ENCODE measurements at places on chromosomes 13 and 19. TPM values are rescaled to one million over a fixed set of nuclear protein-coding genes. Genes with fewer than 3 reads are reported as not detected.

GRCh38 chr13:28630869-28631268 lies 28.1 kb upstream of the POMP start:
- no peak for DNase-seq

DNA sequence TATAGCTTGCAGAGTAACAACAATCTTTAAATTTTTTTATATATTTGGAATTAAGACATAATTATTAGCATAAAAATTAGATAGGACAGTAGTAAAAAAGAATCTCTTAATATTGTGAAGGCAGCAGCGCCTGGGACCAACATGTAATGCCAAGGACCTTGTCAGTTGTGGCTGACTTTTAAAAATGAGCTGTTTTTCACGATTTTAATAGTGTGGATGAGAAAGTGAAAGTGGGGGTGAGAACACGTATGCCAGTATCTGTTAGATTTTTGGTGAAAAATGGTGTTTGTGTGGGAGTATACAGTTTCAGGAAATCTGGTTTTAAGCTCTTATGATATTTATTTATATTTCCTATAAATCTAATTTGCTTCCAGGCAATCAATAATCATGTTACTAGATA lies 125.2 kb downstream of the LMO7 start:
- DNase-seq: no peak

DNA sequence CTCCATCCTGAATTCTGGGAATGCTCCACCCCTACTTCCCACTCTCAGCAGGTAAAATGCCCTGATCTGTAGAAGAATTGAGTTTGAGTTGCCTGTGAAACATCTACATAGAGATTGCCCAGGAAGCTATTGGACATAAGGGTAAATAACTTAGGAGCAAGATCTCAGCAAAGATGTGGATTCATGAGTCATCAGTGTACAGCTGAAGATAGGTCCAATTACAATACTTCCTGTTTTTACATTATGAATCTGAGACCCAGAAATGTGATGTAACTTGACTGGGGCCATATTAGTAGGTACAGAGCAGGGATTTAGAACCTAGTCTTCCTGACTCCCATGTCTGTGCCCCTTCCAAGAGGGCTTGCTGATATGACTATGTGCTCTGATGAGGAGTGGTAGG lies 79.4 kb upstream of the FNDC3A start:
- DNase-seq: no peak

GRCh38 chr13:105514401-105514800 lies 1021.1 kb downstream of the EFNB2 start:
- no peak for DNase-seq

- DNase-seq: no peak
Observed at GRCh38 chr13:24627946-24628345, 52.3 kb upstream of the ATP12A start.

The SPRED3 gene
- total RNA-seq: 0.84 TPM

- no peak for DNase-seq
Observed at GRCh38 chr13:96475103-96475502, 385.2 kb downstream of the HS6ST3 start.

DNA sequence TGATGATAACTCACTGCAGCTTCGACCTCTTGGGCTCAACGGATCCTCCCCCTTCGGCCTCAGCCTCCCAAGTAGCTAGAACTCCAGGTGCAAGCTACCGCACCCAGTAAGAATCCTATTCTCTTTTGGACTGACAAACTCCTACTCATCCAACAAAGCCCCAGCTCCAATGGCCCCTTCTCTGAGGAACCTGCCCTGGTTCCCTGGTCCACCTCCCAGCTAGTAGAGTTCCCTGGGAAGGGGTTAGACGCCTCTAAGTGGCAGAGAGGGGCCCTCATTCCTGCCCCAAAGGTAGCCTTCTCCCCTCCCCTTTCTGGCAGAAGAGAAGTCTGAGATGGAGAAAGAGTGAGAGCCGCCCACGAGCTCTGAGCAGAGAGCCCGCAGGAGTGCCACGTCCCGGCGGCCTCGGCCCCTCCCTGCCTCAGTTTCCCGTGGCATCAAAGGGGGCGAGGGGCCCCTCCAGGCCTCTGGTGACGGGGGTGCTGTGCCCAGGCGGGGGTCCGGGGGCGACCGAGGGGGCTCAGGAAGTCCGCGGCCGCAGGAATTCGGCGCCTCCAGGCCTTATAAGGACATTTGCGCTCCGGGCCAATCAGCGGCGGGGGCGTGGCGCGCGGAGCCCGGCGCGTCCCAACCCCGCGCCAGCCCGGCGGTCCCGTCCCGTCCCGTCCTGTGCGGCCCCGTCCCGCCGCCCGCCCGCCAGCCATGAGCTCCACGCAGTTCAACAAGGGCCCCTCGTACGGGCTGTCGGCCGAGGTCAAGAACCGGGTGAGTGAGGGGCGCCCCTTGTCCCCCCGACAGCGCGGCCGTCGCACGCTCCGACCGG lies at the start of gene CNN2:
TSS of gene CNN2 (plus strand) at position 649 of the 823 bp plus-strand sequence. CDS start at position 703, 54 bp downstream.
- no peak for DNase-seq

The RFPL4A gene
- total RNA-seq: not detected

GRCh38 chr19:41888926-41889325 lies 5.9 kb downstream of the ARHGEF1 start:
- DNase-seq: no peak

GRCh38 chr19:3669082-3669946 lies 31.0 kb downstream of the PIP5K1C start:
- DNase-seq: no peak

The AMH gene
- 1.1 TPM for total RNA-seq

DNA sequence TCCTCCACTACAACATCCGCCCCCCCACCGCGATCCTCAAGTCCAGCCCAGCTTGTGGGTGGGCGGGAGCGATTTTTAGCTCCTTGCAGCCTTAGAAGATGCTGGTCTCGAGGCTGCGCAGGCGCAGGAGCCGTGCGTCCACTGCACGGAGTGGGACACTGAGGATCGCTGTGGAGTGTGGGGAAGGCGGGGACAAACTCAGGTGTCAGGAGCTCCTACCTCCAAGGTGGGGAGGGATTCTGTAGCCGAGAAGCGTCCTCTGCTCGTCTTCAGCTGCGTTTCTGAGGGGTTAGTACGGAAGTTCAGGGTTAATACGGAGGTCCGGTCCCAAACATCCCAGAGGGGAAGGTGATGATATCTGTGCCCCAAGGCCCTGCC lies at the start of gene RTBDN:
TSS of gene RTBDN (minus strand) at position 14 of the 378 bp plus-strand sequence. CDS start 4,600 bp downstream, outside the sequence.
- DNase-seq: no peak

The MISP3 gene
- total RNA-seq: not detected

- no peak for DNase-seq
Observed at GRCh38 chr13:94173312-94173854, 306.1 kb downstream of the DCT start.

GRCh38 chr19:41626877-41627276 lies at the start of gene CEACAM4:
Gene CEACAM4 (minus strand): TSS chr19:41627074. CDS start chr19:41626963, 111 bp downstream.
- no peak for DNase-seq

GRCh38 chr13:97631158-97631557 lies 197.2 kb downstream of the RAP2A start:
- DNase-seq: no peak

The ZNF880 gene
- 13.6 TPM for total RNA-seq

DNA sequence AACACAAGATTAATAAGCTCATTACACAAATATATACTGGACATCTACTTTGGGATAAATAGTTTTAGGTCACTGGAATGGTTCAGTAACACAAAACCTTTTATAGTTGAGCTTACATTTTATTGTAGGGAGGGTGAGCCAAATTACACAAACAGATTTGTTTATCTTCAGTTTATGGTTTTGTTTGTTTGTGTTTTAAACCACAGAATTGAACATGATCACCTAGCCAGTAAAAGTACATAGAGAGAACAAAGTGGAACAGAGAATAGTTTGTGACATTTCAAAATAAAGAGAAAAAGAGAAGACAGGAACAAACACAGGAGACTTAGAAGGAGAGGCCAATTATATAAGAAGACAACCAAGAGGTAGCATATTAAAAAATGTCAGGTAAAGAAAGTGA lies 1930.2 kb upstream of the PCDH20 start:
- DNase-seq: no peak

GRCh38 chr19:19443902-19444680 lies 38.6 kb downstream of the GATAD2A start:
- DNase-seq: no peak

The TMED1 gene
- 35.7 TPM for total RNA-seq

DNA sequence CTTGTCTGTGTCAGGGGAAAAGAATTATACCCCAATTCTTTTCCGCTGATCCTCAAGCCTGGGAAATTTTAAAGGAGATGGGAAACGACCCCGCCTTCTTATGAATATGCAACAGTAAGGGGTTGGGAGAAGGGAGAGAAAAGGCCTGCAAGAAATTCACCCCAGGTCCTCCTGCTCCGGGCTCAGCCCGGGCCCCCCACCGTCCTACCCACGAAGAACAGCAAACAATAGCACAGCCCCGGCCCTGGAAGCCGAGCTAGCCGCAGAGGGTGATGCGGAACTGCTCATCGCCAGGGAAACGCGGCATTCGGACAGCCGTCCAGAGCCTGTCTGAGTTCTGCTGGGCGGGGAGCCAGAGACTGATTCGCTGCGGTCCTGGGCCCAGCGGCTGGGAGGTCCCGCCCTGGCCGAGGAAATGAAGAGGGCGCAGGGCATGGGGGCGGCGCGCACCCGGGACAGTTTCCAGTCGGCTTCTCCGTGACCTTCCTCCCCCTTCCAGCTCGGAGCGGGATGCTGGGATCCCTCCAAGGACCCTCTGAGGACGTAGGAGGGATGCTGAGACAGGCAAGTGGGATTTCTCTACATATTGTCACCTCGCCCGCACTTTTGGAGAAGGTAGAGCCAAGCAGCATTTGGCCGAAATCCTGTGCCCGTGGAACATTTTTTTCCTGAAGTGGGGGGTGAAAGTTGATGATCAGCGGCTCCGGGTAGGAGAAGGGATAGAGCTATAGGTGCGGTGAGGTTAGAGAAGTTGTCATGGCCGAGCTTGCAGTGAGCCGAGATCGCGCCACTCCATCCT lies 82.3 kb upstream of the C1QTNF9B start:
- DNase-seq: peak; percentile 58

- no peak for DNase-seq
Observed at GRCh38 chr19:32349724-32350470, 4.5 kb downstream of the ZNF507 start.

DNA sequence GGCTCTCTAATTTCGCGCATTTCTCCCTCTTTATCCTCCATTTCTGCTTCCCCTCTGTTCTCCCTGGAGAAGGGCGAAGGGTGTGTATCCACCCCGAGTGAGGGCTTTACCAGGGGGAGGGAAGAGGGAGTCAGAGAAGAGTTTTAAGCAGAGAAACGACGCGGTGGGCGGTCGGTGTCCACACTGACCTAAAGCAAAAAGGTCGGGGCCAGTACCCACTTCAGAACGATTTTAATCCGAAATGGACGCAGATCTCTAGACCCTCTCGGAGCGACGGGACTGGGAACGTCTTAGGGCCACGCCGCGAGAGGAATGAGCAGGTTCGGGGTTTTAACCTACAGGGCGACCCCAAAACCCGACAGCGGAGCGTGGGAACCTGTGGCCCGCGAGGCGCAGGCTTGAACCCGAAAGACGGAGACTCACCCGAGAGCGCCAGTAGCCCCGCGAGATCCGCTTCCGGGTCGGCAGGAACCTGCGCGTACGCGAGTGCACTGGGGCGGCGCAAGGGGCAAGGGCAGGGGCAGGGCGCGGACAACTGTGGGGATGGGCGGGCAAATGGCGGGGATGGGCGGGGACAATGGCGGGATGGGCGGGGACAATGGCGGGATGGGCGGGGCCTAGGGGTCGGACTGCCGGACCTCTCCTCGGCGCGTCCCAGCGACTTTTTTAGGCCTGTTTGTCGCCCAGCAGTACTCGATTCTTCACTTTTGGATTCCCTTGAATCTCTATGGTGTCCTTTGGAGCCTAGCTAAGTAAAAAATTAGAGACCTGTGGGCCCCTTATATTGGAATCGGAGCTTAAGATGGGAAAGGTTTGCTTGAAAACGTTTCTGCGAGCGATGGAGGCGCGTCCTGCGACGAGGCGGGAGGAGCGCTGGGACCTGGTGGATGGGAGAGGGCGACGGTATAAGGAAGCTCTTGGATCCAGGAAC lies at the start of gene ZNF677:
TSS of gene ZNF677 (minus strand) at position 463 of the 931 bp plus-strand sequence. CDS start 3,323 bp downstream, outside the sequence.
- DNase-seq: peak; percentile 68

The PSG2 gene
- not detected for total RNA-seq

DNA sequence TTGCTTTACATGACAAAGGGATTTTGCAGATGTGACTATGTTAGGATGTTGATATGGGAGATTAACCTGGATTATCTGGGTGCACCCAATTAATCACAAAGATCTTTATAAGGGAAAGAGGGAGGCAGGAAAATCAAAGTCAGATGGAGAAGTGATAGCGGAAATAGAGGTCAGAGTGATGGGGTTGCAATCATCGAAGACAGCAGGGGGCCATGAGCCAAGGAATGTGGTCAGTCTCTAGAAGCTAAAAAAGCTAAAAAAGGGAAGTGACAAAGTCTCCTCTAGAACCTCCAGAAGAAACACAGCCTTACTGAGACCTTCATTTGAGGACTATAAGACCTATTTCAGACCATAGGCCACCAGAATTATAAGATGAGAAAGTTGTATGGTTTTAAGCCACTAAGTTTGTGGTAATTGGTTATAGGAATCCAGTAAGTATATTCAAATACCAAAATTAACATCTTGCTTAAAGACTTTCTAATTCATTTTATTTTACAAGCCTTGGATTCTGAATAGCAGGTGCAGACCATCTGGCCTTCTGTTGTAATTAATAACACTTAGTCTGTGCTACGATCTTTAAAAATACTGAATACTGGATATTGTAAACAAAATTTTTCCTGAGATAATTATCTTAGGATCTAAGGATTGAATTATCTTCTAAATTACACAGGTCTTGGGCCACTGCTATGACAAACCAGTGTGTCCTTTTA lies 493.4 kb upstream of the PCDH20 start:
- no peak for DNase-seq

The USHBP1 gene
- total RNA-seq: 7.8 TPM

The CDK8 gene
- 16.6 TPM for total RNA-seq

DNA sequence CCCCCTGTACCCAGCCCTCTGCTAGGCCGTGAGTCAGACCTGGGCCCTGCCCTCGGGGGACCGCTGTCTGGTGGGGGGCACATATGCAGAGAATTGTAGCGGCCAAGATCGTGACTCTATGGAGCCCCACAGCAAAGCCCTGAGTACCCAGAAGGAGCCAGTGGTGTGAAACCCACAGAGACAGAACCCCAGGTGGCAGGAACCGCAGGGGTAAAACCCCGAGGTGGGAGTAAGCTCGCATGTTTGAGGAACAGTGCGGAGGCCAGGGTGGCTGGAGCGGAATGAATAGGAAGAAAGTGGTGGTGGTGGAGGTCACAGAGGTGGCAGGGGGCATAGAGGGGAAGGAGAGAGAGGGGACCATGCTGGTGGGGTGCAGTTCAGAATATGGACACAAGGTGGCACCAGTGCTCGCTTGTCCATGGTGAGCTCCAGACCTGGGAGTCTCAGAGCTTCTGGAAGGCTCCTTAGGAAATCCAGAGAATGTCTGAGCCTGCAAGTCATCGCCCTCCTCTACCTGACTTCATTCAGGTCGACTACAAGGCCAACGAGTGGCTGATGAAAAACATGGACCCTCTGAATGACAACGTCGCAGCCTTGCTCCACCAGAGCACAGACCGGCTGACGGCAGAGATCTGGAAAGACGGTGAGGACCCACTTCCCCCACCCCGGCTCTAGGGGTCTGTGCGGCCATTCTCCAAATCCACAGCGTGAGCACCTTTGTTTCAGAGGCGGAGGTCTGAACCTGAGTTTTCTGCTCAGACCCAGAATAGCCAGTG lies 48.9 kb downstream of the MYH14 start:
- no peak for DNase-seq

GRCh38 chr19:28785971-28786370 lies 427.0 kb downstream of the UQCRFS1 start:
- no peak for DNase-seq

- DNase-seq: no peak
Observed at GRCh38 chr19:33310606-33311325, 8.4 kb upstream of the CEBPA start.

Measured in omental fat pad (tissue), 4 donors.